ENCODE measurements at places on chromosomes 3 and 15. TPM values are rescaled to one million over a fixed set of nuclear protein-coding genes. Genes with fewer than 3 reads are reported as not detected.
A peak's percentile ranks its signal among the peaks of the same experiment; 100 is the strongest.

DNA sequence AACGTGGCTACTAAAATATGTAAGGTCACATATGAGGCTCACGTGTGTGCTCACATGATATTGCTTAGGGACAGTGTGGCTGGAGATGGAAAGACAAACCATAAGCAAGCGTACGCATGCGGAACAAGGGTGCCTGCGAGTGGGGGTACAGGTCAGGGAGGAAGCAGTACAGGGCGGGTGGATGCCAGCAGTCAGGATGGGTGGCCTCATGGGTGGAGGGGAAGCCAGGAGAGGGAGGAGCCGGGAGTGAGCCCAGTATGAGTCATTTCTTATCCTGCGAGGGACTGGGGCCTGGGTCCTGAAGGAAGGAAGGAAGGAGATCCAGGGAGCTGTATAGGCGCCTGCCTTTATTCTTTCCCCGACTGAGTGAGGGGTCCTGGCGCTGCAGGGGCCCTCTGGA lies 42.0 kb upstream of the CGNL1 start:
- DNase-seq = no peak

- peak; percentile 14 for DNase-seq
Observed at GRCh38 chr3:30970183-30970582, 75.7 kb upstream of the GADL1 start.

GRCh38 chr3:169266351-169266750 lies 397.2 kb downstream of the MECOM start:
- DNase-seq = no peak

DNA sequence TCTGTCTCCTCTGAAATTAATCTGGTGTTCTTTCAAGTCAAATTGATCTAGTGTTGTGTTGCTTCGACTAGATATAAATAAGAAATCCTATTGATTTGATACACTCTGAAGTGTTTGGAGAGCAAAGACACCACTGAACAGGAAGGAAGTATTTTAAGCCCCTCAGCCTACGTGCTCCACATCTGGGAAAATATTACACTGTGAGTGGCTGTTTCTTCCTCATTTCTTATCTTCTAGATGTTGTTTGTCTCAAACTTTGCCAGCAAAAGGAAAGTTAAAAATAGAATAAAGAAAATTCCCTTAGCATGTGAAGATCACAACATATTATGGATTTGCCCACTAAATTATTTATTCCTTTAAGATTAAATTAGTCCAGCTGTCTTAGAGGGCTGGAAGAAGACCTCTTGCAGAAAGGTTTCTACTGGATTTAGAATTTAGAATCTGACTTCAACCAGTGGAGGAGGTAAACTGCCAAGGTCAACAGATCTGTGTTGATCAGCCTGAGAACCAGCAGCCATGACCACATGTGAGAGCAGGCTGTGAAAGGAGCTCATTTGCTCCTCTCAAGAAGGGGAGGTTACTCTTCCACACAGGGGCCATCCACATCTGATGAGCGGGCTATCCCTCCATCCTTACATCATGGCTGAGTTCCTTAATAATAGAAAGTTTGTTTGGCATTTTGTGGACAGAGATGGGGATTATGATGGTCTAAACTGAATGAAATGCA lies 46.3 kb upstream of the ACKR4 start:
- DNase-seq = no peak

DNA sequence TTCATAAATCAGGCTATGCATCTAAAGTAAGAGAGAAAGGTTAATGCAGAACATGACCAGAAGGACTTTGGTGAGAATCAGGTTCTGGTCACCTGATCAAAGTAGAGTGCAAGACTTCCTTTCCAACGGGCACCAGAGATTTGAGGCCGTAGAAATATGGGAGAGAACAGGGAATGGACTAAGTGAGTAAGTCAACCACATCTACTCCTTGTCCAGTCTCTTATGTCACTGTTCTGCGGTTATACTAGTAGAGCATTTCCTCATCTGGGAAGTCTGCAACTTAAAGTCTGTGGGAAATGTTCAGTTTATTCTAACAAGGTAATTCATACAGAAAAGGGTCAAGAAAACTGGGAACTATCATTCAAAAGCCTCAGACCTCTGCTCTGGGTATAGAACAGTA lies 232.8 kb downstream of the CPNE4 start:
- DNase-seq = no peak

DNA sequence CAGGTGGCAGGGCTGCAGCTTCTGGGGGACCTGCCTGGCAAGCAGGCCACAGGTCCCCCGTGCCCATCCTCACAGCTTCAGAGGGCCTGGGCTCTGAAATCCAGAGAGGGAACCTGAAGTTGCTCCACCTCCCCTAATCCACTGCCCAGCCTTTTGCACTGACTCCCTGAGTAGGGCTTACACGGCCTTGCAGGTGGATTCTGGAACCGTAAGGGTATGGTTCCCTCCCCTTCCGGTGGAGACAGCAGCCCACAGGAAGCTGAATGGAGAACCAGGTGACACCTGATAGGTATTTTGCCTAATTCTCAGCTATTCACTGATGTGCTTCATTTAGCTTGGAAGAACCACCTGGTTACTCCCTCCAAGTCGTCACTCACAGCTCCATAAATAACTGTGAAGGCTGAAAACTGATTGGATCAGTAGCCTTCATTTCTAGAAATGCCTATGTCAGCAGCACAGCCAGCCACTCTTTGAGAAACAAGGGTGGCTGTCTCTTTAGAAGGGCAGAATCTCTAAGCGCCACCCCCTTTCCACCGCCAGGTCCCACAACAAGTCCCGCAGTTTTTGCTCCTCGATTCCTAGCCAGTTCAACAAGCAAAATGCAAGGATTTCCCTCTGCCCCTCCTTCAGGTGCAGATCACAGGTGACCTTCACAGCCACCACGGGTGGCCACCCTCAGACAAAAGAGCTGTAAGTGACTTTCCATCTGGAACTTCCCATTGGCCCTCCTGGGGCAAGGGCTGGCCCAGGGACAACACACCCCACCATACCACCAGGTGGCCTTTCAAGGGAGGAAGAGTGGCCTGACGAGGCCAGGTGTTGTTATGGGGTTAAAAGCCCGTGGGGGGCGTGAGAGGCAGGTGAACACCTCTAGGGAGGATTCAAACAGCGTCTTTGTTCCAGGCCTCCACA lies 112.9 kb downstream of the SEC22A start:
- no peak for DNase-seq

GRCh38 chr3:151227807-151228665 lies 25.0 kb upstream of the GPR171 start:
- DNase-seq = peak; percentile 46

DNA sequence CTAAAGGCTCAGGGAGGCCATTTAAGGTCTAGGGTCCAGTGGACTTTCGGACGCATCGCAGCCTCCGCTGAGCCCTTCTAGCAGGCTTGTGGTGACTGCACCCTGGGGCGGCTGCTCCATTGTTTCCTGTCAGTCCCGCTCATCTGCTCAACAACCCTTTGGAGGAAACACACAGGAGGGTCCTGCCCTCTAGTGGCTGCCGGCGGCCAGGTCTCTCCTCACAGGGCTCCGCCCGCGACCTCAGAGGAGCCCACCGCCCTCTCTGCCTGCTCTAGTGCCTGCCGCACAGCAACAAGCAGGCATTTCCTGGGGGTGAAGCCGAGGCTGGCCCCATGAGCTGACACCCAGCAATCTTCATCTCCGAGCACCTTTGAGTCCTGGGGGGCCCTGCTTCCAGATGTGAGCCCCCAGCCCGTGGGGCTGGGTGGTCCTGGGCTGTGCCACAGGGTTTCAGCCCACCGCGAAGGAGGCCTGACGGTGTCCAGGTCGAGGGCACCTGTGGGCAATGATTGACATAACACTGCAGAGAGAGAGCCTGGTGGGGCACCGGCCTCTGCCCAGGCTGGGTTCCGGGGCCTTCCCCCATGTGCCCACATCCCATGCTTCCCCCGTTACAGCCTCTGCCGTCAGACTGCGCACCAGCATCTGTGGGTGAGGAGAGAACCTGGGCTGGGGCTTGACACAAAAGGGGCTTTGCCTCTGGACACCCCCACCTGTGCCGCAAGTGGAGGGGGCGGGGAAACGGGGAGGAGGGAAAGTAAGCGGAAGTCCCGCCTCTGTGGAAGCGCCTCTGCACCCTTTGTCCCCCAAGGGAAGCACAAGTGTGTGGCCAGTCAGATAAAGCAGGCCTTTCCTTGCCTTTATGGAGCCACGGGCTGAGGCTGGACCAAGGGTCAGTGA lies 27.0 kb upstream of the SFMBT1 start:
- DNase-seq = peak; percentile 83

DNA sequence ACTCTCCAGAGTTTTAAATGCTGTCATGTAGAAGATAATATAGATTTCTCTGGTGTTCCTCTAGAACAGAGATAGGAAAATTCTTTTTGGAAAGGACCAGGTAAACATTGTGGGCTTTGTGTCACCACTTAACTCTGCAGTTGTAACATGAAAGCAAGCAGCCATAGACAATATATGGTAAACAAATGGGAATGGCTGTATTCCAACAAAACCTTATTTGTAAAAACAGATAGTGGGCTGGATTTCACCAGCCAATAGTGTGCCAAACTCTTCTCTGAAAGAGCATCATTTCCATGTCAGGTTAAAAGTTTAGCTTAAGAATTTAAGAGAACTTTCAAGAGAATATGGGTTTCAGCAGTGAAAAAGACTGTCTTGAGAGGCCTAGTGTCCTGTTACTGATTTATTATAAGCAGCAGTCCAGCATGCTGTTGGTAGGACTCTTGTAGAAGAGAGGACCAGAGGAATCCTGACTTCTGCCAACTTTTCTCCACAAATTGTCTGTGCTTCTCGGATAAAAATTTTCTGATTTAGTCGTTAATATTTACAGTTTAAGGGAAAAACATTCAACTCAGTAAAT lies 107.7 kb downstream of the TCF12 start:
- DNase-seq = no peak

GRCh38 chr3:110955301-110955880 lies 116.2 kb upstream of the NECTIN3 start:
- DNase-seq = no peak

DNA sequence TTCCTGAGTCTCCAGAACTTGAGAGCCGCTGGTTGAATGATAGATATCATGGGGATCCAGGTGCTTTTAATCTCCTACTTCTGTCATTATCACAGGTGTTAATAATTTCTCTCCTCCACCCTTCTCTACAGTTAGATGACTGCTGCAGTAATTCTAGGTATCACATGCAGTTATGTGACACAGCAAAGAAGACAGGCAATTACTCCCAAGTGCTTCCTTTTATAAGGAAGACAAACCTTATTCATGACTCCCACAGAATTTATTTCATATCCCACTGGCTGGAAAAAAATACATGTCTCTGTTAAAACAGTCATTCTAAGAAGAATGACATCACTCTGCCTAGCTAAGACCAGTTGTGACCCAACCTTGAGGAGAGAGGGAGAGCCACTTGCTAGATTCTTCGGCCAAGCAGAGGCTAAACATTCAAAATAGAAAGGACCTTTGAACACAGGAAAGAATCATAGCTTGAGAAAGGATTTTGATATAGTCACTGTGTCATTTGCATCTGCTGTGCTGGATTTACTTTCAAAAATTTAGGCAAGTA lies 500.6 kb downstream of the SI start:
- DNase-seq = no peak

- no peak for DNase-seq
Observed at GRCh38 chr15:91490211-91490610, 363.3 kb upstream of the SLCO3A1 start.

DNA sequence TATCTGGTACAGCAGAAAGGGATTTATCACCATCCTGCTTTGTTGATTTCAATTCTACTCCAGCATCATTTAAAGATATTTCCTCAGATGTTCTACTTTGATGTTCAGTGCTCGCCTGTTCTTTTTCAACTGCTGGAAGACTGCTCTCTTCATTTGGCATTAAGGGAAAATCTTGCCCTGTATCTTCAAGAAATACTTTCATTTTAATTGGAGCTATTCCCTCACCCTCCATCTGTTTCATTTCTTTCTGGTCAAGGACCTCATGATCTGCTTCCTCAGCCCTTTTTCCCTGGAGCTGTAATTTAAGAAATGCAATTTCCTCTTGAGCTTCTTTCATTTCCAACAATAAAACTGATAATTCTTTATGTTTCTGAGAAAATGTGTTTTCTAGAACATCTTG lies 37.8 kb upstream of the HCLS1 start:
- DNase-seq = no peak

- DNase-seq = no peak
Observed at GRCh38 chr3:44962621-44963393, 13.2 kb downstream of the ZDHHC3 start.

GRCh38 chr3:167653155-167653554 lies 587 bp downstream of the WDR49 start:
- no peak for DNase-seq

DNA sequence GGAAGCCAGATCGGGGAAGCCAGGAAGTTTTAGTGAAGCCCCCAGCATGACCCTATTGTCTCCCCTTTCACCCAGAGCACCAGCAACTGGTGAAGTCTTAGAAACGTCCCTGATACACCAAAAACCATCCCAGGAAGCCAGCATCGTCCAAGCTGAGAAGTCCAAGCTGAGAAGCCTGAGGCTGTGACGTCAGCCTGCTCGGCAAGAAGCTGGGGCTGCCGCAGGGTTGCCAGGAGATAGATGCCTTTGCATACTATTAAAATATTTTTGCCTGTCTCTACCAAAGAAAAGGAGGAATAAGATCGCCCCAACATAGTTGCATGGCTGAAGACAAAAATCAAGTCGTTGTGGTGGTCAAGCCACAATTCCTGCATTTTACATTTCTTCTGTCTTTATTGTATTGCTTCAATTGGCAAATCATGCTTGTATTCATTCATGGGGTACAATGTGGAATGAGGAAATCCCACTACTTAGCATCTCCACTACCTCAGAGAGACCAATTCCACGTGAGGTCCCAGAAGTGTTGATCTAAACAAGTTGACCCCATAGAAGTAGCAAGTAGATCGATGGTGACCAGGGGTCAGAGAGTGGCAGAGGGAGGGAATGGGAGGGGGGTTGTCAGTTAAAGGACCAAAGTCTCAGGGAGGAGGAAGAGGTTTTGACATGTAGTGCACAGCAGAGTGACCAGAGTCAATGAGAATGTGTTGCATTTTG lies 19.6 kb upstream of the EMC3 start:
- DNase-seq = no peak

The SMCO1 gene
- total RNA-seq = not detected

The KCNMB3 gene
- 1.5 TPM for total RNA-seq

The CERS3 gene
- total RNA-seq = not detected

The MESP1 gene
- total RNA-seq = 9.7 TPM

The GNAT1 gene
- total RNA-seq = not detected

Data from left colon (tissue), 2 donors.